Spleen (tissue), 13 donors: ENCODE measurements at places on chromosomes 7 and 10. TPM values are rescaled to one million over a fixed set of nuclear protein-coding genes. Genes with fewer than 3 reads are reported as not detected.

- no peak for DNase-seq
Observed at GRCh38 chr7:33425929-33426678, 296.7 kb downstream of the BBS9 start.

DNA sequence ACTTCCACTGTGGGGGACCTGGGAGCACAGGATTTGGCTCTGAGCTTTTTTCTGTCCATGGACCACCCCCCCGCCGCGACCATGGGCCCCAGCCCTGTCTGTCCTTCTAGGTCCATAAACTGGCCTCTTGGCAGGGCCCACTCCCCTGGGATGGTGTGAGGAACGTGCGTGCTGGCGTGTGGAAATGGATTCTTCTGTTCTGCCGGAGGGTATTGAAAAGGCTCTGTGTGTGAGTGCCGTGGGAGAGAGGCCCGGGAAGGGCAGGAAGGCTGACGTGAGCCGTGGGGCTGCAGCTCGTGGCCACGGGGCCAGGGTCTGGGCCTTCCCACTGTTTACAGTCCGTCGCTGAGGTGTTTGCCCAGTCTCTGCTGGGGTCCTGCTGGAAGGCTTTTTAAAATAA is 123.7 kb downstream of the GRK5 start:
- DNase-seq, result peak; percentile 60

GRCh38 chr7:110573862-110574528 is 516.9 kb upstream of the LRRN3 start:
- DNase-seq, result no peak

GRCh38 chr7:158237672-158238335 is 349.8 kb downstream of the PTPRN2 start:
- DNase-seq, result peak; percentile 70

GRCh38 chr7:30222515-30223215 is 61.7 kb upstream of the ZNRF2 start:
- DNase-seq, result no peak

DNA sequence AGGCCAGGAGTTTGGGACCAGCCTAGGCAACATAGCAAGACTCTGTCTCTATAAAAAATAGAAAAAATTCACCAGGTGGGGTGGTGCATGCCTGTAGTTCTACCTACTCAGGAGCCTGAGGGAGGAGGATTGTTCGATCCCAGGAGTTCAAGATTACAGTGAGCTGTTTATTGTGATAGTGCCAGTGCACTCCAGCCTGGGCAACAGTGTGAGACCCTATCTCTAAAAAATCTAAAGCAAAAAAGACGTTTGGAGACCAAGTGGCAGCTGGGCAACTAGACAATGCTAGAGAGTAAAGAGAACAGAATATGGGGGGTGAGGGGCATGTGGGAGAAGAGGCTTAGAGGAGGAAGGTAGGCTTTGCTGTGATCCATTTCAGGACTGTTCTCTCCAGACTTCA is 1.4 kb downstream of the PDSS1 start:
- no peak for DNase-seq

- DNase-seq, result no peak
Observed at GRCh38 chr7:73746378-73746777, 7.8 kb upstream of the ABHD11 start.

DNA sequence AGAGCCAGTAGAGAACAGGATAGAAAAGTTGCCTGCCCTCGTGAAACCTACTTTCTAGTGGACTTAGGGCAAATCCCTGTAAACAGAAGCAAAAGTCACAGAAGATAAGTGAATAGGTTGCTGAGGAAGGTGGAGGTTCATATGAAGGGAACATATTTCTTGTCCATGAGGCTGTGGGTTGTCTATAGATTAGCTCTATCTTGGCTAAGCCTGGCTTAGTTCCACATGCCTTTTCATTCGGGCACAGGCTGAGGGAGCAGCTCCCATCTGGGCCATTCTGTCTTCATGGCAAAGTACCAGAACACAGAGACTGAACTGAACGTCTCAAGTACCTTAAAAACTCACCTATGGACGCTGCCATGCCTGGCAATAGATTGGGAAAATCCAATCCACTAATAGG is 45.3 kb downstream of the BZW2 start:
- no peak for DNase-seq

GRCh38 chr7:102063690-102064180 is 222.9 kb upstream of the SH2B2 start:
- no peak for DNase-seq

DNA sequence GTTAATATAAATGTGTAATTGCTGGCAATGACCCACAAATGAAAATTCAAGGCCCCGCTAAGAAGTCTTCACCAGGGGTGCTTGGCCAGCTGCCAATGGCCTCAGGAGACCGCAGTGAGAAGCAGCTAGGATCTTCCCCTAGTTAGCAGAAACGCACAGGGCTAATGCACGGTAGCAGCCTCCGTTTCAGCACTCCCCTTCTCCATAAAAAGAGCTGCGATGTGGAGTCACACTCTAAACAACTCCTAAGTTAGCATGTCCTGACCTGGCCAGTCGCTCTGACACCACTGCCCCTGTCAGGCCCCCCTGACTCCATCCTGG is 139.0 kb downstream of the SEPTIN14 start:
- DNase-seq, result no peak

The HDAC9 gene
- total RNA-seq, result 100 TPM

The NEUROG3 gene
- total RNA-seq, result not detected

The WNT2 gene
- total RNA-seq, result 4.4 TPM
